ENCODE measurements at places on chromosomes 5 and 9. TPM values are rescaled to one million over a fixed set of nuclear protein-coding genes. Genes with fewer than 3 reads are reported as not detected.

The ZNF354C gene
- 4.8 TPM for total RNA-seq

The BRINP1 gene
- 27.4 TPM for total RNA-seq

The INSYN2B gene
- 4.0 TPM for total RNA-seq

The TNFSF15 gene
- under 0.01 TPM for total RNA-seq

The PCDHB3 gene
- 1.1 TPM for total RNA-seq

The PRDM9 gene
- not detected for total RNA-seq

The CDO1 gene
- total RNA-seq: 0.30 TPM

The REEP2 gene
- total RNA-seq: 18.3 TPM

The PCDHGA5 gene
- total RNA-seq: 0.98 TPM

The PCA3 gene
- total RNA-seq: not detected

The TAF11L10 gene
- not detected for total RNA-seq

The ANKDD1B gene
- total RNA-seq: 0.23 TPM

The CD14 gene
- 107 TPM for total RNA-seq

The HTR4 gene
- total RNA-seq: 0.08 TPM

The ADGRD2 gene
- not detected for total RNA-seq

The SPATA31A7 gene
- not detected for total RNA-seq

The MLANA gene
- total RNA-seq: not detected

The NUTM2F gene
- not detected for total RNA-seq

The HAVCR1 gene
- total RNA-seq: not detected

The CEMIP2 gene
- total RNA-seq: 60.5 TPM

The PPP3R2 gene
- total RNA-seq: not detected

The PITX1 gene
- total RNA-seq: 0.12 TPM

The IQGAP2 gene
- 1.2 TPM for total RNA-seq

The KCTD16 gene
- total RNA-seq: 3.4 TPM

The SPATA31A3 gene
- total RNA-seq: not detected

The NTNG2 gene
- total RNA-seq: 1.5 TPM

The OR1Q1 gene
- 0.08 TPM for total RNA-seq

The RFESD gene
- 2.3 TPM for total RNA-seq

The CCL28 gene
- total RNA-seq: 0.68 TPM

The IL7R gene
- not detected for total RNA-seq

The HK3 gene
- total RNA-seq: 0.23 TPM

The TMC1 gene
- total RNA-seq: 0.68 TPM

The PDE6A gene
- total RNA-seq: not detected

The GPR150 gene
- 0.45 TPM for total RNA-seq

The CATSPER3 gene
- total RNA-seq: not detected

The CSF2 gene
- not detected for total RNA-seq

The PCDHGB7 gene
- total RNA-seq: 6.7 TPM

The CDK9 gene
- 66.2 TPM for total RNA-seq

The TICAM2 gene
- total RNA-seq: 1.4 TPM

The MTX3 gene
- 7.2 TPM for total RNA-seq
